A673 (cell line): ENCODE measurements at places on chromosomes 7 and 10.
A peak's percentile ranks its signal among the peaks of the same experiment; 100 is the strongest.

DNA sequence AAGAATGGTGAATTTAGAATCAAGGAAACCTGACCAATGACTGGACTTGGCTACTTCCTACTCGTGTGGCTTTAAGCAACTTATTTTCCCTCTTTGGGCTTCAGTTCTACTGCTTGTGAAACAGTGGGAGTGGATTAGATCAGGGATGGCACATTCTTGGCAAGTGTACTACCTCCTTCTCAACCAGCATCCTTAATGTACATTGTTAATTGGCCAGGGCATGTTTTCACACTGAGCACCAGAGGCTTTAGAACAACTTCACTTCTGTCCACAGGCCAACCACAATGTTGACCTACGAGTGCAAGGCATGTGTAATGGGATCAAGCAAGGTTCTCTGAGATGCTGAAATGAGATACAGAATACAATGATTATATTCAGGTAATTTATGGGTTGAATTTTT is 315.3 kb downstream of the ADRA2A start:
- DNase-seq: no peak

- DNase-seq: no peak
Measured at GRCh38 chr7:4629287-4629895, 52.7 kb upstream of the FOXK1 start.

DNA sequence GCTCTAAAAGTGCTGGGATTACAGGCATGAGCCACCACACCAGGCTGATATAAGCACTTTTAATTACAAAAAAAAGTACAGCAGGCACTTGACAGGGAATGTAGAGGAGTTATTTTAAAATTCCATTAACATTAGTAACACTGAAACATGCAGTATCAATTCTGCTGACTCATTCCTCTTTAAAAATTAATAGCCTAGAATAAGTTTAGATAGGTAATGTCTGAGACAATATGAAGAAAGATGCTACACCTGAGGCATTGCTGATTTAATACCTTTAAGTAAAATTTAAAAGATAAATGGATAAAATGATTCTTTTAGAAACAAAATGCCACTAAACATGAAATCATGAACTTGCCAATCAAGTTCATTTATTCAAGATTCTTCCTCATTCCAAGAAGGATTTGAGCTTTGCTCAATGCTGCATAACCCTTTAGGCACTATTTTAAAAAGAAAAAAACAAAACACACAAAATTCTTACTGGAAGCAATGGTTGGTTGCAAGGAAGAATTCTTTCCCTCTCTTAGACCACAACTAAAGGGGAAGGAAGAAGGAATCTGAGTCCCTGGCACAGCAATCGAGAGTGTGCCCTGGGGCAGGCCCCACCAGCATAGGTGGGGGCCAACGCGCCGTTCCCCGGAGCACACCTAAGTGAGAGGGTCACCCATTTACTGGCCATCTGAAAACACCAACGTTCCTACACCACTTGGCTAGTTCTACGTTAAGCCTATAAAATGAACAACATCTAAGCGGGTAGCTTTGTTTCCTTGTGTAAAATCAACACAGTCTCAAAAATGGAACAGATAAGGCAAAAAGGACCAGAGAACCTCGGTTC is 26.6 kb downstream of the ESYT2 start:
- peak; percentile 29 for DNase-seq

GRCh38 chr10:84140036-84140379 is 699 bp downstream of the GHITM start:
- no peak for DNase-seq

- DNase-seq: no peak
Measured at GRCh38 chr7:132536654-132537395, 39.4 kb downstream of the PLXNA4 start.

GRCh38 chr10:130425169-130425568 is 289.0 kb downstream of the GLRX3 start:
- no peak for DNase-seq

- DNase-seq: no peak
Measured at GRCh38 chr7:2012044-2012900, 220.5 kb downstream of the MAD1L1 start.

- no peak for DNase-seq
Measured at GRCh38 chr7:73746378-73746777, 7.8 kb upstream of the ABHD11 start.

- DNase-seq: no peak
Measured at GRCh38 chr10:101671453-101671852, 23.5 kb downstream of the FBXW4 start.

GRCh38 chr10:6120691-6121090 is 31.9 kb downstream of the RBM17 start:
- DNase-seq: peak; percentile 40

DNA sequence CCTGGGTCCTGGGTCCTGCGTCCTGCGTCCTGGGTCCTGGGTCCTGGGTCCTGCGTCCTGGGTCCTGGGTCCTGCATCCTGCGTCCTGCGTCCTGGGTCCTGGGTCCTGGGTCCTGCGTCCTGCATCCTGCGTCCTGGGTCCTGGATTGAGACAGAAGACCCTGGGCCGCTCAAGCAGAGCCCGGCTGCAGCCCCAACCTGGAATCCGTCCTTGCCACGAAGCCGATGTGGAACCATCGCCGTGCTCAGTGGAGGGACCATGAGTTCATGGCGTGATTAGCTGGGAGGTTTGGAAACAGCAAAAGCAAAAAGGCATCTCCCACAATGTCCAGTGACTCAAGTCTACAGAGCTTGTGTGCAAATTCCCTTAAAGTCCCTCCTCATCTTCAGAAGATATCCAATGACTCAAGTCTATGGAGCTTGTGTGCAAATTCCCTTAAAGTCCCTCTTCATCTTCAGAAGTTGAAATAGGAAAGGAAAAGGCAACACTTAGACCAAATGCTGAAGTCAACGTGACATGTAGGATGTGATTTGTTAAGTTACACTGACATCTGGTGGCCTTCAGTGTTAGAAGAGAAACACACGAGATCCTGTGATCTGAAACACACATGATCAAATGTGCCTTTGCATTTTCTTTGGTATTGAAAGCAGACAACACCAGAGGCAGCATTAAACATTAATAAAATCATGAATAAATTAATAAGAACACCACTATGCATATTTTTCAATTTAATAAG is 179.9 kb downstream of the PTPRN2 start:
- peak; percentile 15 for DNase-seq

DNA sequence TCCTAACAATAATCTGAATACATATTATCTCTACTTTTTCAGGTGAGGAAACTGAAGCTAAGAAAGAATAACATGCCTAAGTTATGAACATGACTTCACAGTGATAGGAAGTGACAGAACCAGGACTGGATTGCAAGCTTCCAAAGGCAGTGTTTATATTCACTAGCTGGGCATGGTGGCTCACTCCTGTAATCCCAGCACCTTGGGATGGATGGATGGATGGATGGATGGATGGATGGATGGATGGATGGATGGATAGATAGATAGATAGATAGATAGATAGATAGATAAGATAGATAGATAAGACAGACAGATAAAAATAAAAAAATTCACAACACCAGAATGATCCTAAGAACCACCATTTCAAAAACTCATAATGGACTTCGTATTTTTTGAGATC is 18.2 kb upstream of the JMJD1C start:
- DNase-seq: no peak

DNA sequence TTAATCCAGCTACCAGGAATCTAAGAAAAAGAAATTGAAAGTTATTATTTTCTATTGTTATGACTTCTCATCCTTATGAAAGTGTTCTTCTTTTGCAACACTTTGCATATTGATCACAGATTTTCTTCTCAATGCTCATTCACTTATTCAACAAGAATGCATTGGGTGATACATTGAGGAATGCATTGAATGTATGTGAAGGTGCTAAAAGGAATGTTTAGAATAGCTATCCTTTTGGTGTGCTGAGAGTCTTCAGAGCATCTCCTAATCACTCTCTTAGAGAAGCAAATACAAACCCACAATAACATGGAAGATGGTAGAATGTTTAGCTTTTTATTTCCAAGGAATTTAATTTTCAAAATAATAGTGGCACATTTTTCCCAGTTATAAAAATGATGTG is 122.1 kb upstream of the KMT2E start:
- no peak for DNase-seq

GRCh38 chr7:42852531-42852930 is 59.3 kb downstream of the C7orf25 start:
- no peak for DNase-seq

DNA sequence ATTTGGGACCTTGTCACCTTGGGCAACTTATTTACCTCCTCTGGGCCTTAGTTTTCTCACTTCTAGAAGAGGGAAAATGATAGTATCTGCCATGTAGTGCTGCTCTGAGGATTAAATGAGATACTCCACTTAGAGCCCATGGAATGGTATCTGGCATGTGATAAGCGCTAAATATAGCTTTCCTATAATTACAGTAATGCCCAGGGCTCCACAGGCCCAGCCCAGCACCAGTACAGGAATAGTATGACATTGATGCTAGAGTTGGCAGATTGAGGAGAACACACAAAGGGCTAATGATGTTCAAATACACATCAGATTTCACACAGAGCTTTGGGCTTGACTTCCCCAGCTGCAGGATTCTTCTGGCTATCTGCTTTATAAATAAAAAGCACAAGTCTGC is 34.9 kb downstream of the FAS start:
- no peak for DNase-seq

GRCh38 chr10:74909670-74910069 is 83.3 kb downstream of the KAT6B start:
- DNase-seq: no peak

- no peak for DNase-seq
Measured at GRCh38 chr10:34305189-34305588, 509.9 kb downstream of the PARD3 start.

DNA sequence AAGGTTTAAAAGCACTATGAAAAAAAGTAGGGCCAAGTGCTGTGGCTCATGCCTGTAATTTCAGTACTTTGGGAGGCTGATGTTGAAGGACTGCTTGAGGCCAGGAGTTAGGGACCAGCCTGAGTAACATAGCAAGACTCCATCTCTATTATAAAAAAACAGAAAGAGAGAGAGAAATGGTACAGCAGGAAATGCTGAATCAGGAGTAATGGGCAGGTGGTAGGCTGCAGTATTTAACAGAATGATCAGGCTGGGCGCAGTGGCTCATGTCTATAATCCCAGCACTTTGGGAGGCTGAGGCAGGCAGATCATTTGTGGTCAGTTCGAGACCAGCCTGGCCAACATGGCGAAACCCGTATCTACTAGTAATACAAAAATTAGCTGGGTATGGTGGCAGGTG is 49.6 kb downstream of the SCD start:
- DNase-seq: no peak

DNA sequence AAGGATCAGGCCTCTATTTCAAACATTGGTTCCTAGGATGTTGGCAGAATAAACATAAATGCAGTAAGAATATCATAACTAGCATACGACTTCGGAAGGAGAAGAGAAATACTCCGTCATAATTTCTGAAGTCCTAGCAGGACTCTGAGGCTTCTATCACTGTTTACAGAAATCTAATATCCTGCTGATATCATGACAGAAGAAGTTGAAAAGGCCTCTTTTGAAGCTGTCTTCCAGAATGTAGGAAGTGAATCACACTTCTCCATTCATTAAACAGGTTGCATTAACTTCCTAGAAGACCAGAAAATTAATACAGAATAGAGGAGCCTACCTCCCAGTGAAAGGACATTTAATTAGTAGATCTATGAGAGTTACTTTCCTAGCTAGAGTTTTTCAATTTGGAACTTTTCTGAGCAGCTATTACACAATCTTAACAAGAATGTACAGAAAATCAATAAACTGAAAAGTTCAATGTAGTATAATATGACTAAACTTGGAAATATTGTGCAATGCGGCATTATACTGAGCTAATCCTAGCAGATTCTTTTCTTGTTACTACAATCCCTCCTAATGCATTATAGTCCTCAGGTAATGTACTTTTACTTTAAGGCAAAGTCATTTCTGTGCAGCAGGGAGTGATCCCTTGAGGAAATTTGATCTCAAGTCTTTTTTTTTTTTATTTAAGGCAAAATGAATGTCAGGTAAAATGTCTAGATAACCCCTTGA is 622.6 kb upstream of the CELF2 start:
- DNase-seq: no peak

DNA sequence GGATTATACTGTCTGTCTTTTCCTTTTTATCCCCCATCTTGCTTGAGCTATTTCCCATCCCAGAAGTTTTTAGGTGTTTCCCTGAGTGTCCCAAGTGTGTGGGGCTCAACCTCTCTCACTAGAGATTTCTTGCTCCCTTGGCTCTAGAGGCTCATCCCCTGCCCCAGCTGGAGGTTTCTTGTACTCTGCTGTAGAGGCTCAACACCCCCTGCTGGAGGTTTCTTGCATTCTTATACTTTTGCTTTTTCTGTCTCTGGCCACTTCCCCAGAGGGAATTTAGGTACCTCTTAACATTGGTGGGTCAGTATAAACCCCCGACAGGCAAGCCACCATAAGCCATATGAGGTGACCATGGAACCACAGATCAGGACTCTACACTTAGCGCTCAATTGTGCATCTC is 114.2 kb upstream of the FAM3C start:
- no peak for DNase-seq

DNA sequence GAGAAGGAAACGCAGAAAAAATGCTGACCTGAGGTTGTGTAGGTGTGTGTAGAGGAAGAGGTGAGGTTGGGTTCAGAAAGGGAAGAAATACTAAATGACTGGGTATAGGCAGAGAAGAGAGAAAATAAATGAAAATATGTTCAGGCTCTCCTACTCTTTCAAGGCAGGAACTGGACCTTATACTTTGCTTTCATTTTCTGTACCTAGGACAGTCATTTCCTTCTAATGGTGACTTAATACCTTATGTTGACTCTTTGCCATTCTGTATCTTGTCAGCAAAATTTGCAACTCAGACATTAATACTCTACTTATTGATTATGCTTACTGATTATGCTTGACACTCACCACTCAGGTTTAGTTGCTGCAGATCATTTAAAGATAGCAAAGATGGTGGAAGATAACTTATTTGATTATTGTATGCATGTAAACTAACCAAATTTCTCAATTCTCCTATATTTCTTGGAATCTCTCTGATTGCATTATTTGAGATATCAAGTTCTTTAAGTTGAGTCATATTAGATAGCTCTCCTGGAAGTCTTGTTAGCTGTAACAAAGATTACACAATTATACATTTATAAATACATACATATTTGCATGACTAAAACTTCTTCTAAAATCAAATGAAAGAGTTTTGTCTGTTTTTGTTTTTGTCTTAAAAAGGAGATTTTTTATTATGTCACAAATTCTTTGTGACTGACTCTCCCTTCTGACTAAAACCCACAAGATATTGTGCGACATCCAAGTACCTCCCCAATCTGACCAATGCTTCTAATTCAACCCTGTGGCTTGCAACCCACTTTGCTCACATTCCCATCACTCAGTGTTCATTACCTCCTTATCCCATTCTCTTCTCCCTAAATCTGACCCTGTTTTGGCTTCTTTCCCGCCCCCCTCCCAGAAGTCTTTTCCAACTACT is 20.0 kb downstream of the LRRD1 start:
- DNase-seq: no peak

- DNase-seq: no peak
Measured at GRCh38 chr10:119403921-119404320, 138.6 kb downstream of the RGS10 start.
